ENCODE measurements at places on chromosomes 6 and 20.

DNA sequence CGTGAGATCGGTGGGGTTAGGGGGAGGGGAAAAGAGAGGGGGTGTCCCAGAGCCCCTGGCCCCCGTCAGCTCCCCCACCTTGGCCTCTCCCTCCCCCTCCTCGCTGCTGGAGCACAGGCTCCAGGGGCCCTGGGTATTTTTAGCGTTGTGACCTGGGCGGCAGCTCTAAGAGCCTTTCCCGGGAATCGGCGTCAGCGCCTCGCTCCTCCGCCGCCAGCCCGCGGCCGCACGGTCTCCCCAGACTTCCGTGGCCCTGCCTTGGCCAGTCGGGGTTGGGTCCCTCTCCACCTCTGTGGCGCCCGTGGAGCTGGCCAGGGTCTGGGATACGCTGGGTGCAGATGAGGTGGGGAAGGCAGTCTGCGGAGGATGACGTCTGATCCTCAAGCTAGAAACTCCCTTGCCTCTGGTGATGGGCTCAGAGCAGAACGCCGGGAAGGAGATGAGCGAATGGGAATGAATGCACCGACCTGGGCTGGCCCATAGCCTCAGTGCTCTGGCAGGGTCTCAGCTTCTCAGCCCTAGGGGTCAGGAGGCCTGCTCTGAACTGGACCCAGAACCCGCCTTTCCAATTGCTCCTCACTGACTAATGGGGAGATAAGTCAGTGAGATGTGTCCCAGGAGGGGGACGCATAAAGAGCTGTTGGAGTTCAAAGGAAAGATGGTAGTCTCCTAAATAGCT lies 883 bp upstream of the DBNDD2 start:
- no peak for DNase-seq

DNA sequence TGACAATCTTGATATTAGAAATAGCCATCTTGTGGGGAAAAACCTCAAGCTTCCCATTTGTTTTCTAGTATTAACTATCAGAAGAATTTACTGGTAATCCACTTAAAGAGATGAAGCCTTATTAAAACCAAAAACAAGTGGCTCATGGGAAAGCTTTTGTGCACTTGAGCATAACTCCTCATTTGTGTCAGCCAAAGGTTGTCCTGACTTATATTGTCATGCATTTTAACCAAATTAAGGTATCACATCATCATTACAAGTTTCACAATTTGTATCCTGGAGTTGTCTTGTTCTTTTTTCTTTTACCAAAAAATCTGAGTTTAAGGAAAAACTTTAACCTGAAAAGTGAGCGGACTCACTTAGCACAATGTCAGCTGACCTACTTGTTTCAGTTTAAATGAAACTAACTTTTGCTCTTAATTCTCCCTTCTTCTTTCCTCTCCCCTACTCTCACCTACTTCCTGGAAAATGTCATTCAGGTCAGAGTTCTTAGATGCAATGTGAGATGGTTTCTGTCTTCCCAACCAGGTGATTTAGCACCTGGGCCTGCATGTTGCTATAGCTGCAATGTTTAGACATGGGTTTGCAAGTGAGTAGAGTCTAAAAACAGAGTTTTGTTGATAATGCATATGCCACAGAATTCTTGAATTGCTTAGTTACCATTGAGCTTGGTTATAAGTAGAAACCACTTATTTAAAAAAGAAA lies 82.8 kb downstream of the TNFAIP3 start:
- no peak for DNase-seq

GRCh38 chr6:143804835-143805239 lies 38.3 kb upstream of the LTV1 start:
- DNase-seq: no peak

DNA sequence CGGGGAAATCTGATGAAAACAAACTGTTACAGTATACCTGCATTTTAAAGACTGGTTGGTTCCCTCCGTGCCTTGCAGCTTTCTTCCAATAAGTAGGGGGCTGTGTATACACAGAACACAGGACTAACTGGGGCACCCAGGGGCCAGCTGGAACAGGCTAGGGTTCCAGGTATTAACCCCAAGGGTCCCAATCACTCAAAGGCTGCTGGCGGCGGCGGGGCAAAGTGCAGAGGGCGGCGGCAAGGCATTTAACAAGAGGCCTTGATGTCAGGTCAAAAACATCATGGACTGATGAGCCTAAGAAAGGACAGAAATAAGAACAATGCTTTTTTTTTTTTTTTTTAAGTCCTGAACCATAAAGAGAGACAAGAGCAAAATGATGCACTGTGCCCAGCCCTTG lies 2.5 kb downstream of the PMEPA1 start:
- DNase-seq: no peak

- no peak for DNase-seq
Observed at GRCh38 chr6:133802861-133803260, 86.1 kb upstream of the TCF21 start.

DNA sequence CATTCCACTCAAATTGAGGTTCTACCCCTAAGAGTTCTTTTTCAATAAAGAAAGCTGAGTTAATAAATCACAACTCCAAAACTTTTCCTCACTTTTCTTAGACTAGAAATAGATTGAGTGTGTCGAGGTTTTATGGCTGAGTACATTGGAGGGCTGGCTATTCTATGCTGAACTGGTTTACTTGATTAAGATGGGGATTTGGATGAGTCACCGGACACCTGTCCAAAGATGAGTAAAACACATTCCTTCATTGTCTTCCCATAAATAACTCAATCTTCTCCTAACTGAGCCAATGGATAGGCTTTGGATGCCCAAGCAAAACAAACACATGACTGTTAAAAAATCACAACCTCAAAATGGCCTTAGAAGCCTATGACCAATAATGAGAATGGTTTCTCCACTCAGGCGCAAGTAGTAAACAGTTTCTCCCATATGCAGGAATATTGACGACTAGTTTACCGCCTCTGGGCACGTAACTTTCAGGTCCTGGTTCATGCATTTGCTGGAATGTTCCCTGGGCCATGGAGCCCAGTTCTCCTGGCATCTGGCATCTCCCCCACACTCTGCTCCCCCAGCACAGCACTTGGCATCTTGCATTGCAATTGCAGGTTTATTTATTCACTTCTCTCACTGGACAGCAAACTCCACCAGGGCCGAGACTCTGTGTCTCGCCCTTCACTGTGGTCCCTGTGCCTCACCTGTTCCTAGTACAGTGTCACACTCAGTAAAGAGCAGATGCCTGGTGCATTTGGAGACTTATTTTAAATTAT lies 43.9 kb downstream of the BCAS1 start:
- DNase-seq: no peak

DNA sequence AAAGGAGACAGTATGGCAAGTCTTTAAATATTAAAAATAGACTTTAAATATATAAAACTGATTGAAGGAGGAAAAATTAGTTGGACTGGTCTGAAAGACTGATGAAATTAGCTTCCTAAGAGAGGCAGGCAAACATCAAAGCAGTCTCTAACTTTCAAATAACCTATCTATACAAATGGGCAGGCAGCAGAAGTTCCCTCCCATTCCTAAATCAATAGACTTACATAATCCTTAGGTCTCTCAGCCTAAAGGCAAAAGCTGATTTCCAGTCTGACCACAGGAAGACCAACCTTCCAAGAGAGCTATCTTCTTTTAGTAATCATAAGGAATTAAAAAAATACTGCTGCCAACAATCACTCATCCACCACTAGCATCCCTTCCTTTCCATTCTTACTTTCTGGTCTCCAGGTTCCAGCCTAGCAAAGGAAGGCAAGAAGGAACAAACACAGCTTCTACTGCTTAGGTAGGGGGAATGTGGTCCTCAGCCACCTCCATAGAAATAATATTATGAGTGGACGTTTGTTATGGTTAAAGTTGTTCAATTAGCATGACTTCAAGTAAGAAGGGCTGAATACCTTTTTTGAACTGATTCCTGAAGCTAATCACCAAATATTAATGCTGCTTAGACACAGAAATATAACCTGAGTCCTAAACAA lies 44.1 kb downstream of the SESN1 start:
- no peak for DNase-seq

DNA sequence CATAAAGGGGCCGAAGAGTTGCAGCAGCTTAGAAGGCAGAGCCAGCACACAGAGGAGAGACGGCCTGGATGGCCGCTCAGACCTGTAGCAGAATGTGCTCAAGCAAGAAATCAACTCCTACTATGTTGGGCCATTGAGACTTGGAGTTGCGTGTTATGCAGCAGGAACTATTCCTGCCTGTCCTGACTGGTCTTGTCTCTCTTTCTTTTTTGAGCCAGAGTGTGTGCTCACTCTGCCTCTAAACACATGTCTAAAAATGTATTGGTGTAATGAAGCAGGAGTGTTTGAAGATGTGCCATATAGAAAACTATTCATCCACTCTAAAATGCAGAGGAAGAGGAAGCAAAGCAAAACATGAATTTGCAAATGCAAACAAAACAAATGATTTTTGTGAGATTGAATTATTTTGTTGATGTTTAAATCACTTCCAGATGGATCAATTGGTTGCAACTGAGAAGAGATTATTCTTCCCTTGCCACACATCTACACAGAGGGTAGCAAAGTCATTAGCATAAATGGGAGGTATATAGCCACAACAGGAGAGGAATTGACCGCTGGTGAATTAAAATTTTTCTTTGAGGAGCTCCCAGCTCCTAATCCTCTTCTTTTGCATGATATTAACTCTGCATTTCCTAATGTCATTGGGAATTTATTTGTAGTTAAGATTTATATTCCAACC lies 20.4 kb upstream of the SYNJ2 start:
- no peak for DNase-seq

- DNase-seq: peak; percentile 24
Observed at GRCh38 chr6:90285611-90286381, 10.8 kb downstream of the BACH2 start.

GRCh38 chr6:23175391-23175790 lies 606.0 kb downstream of the HDGFL1 start:
- DNase-seq: no peak

DNA sequence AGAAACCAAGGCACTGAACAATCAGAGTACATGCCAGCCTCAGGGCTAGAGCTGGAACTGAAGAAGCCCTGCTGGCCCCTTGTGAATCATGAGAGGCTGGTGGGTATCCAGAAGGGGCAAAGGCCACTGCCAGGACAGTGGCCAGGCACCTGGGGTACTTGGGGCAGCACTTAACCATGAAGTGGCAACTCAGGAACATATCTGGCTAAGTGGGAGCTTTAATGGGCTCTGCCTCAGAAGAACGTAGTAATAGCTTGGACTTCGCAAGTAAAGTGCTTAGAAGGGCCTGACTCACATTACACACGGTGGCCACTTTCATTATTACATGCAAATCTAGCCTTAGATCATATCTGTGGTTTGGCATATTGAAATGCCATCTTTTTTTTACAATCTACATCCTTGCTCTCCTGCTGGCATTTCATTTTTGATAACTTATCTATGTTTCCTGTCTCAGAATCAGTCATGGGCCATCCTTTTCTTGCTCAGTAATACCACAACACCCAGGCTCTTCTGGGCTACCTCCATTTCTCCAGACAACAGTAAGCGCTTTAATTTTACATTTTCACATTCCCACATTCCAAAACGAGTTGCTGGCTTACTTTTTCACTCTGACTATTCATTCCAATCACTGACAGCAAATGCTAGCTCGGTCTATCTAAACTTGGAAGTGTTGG lies 21.6 kb downstream of the NAPB start:
- DNase-seq: no peak

- DNase-seq: no peak
Observed at GRCh38 chr6:98941319-98941718, 6.4 kb downstream of the FBXL4 start.

GRCh38 chr20:44572551-44573500 lies 9.6 kb upstream of the PKIG start:
- DNase-seq: peak; percentile 74

DNA sequence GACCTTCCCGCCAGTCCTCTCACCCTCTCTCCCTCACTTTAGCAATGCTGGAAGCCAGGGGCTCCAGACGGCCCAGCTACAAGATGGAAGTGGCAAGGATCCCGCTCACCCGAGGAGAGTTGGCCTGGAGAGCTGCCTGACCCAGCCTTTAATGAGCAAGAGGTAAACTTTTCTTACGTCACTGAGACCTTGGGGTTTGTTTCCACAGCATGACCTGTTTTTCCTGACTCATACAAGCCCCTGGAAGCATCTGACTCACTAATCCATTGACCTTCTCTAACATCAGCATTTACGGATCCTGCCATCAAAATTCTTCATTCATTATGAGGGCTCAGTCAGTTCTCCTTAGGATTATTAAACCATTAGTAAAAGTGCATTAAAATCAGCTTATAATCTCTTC lies 120.4 kb downstream of the MYLK4 start:
- peak; percentile 86 for DNase-seq

DNA sequence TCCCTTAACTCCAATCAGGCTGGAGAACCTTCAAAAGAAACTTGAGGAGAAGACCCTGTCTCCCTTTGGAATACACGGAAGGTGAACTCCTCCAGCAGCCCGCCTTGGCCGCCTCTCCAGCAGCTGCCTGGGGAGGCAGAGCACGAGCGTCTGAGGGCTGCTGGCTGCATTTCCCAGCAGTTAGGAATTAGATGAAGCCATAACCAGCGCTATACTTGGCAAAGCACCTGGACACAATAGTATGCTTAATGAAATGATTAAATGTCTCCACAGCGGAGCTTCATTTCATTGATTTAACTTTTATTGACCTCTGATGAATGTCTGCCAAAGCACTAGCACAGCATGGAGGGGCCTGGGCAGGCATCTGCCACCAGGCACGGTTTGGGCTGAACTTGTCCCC lies 73.5 kb downstream of the TMEM242 start:
- no peak for DNase-seq

- no peak for DNase-seq
Observed at GRCh38 chr20:16505894-16506293, 67.4 kb downstream of the KIF16B start.

DNA sequence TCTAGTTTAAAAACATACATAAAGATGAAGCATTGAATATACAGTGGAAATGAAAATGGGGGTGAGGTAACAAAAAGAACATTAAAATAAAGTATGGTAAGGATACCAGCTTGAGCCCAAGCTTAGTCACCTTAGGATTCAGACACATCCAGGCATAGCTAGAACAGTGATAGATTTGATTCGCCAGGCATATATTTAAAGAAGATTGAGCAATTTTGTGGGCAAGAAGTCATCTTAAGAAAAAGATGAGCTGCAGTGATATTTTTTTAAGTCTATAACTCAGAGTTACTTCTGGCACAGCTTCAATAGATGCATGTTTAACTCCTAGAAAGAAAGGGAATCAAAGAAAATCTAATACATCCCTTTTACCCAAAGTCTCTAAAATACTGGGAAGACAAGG lies 97.9 kb downstream of the BMP5 start:
- DNase-seq: no peak

DNA sequence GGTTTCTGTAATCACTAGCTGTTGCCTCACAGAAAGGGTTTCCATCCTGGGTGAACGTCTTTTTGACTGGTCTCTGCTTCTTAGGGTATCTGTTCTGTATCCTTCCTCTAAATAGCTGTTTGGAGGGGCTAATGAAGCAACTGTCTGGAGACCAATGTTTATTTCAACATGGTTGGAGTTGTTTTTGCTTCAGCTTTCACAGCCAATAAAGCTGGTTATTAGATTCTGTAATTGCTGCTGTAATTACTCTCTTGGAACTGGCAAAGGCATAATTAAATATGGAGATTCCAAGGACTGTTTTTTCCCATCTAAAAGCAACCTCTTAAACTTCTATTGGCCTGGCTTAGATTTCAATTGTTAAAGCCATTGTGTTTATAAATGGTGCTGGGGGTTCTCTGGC lies 31.9 kb downstream of the CHMP4B start:
- no peak for DNase-seq
